Activated naive CD4-positive, alpha-beta T cell treated with Interleukin-2 at 50 U/mL for 16 hours (primary cell): ENCODE measurements at places on chromosomes 2 and 18.

GRCh38 chr2:40937284-40937683, 485.4 kb upstream of the SLC8A1 start:
- DNase-seq: no peak

DNA sequence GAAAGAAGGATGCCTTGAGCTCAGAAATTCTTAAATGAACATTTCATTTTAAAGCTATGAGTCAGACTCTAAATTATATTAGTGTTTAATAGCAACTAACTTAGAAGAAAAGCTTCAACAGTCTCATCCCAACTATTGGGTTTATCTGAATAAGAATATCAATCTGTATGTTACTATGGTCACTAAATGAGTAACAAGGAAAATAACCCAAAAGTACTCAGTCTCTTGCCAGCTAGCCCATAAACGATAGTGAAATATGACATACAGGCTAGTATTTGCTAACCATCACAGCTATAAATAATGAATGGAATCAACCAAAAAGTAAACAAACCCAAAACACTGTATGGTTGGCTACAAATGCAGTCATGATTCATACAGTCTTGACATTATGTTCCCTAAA, 174.9 kb downstream of the RAB3GAP1 start:
- no peak for DNase-seq

DNA sequence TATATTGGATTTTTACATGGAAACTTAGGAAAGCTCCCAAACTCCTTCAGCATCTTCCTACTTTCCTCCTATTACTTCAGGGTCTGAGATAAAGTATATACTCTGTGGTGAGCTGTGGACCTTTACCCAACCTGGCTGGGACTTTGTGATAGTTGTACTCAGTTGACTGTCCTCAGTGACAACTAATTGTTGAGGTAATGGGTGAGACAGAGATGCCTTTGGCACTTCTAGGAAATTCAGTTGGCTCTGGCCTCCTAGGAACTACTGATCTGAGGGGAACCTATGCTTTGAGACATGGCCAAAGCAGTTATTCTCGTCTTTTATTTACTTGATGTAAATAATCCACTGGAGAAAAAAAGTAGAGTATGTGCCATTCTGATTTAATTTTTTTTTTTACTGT, 39.4 kb upstream of the ZNF638 start:
- no peak for DNase-seq

DNA sequence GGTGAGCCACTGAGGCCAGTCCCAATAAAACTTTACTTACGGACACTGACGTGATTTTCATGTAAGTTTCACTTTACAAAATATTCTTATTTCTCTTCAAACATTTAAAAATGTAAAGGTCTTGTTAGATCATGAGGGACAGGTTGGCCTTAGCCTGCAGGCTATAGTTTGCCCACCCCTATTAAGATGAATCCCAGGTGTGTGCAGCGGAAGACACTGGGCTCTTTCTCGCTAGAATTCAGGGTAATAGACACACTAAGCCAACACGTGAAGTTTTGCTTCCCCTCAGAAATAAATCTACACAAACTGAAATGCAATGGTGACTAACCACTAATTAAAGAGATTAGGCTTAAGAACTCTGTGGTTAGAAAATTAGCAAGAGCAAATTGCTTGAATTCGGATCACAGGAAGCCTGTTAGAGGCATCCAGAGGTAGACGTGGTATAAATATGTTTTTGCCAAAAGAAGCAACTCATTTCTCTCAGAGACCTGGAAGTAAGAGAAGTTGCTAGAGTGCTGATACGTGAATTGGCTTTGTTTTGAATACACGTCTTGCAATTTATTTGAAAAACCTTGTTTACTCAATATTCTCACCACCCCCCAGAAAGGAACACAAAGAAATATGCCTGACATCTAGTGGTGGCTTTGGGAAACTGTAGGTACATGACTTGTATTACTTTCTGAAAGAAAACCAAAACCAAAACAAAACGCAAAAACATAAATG, 151.6 kb downstream of the DTNB start:
- no peak for DNase-seq

- DNase-seq: no peak
Measured at GRCh38 chr2:168166902-168167510, 80.4 kb downstream of the STK39 start.

- DNase-seq: no peak
Measured at GRCh38 chr2:240649331-240649730, 24.1 kb downstream of the GPR35 start.

DNA sequence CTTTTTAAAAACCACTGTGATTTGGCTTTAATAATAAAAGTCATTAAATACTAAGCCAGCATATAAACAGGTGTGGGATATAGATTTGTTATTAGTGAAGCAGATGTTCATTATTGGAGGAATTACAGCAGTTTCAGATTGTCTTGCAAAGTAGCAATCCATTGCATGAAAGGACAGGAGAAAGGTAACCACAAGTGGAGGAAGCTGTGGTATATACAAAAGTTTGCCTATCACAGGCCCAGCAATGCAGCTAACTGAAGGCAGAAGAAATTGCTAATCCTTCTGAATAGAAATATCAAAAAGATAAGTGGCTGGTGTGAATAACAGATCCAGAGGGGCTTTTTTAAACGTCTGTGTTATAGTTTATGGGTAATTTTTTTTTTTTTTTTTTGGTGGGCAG, 199.4 kb downstream of the ZNF385B start:
- DNase-seq: no peak

GRCh38 chr2:170481201-170481600, 233.9 kb upstream of the SP5 start:
- no peak for DNase-seq

DNA sequence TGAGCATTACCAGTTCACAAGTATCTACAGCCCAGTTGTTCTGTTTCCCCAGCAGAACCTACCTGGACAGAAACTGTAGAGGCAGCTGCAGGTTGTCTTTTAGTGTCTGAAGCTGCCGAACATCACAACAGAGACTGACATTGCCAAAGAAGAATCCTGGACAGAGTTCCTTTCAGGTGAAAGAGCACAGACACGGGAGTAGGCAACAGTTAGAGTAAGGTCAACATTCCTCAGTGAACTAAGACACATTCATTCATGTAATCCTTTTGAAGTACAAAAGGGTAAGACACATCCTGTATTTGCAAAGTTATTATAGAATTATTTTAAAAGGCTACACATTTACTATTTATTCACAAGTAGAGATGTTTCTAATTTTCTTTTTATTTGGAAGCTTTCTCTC, 14.3 kb downstream of the NPC1 start:
- no peak for DNase-seq

DNA sequence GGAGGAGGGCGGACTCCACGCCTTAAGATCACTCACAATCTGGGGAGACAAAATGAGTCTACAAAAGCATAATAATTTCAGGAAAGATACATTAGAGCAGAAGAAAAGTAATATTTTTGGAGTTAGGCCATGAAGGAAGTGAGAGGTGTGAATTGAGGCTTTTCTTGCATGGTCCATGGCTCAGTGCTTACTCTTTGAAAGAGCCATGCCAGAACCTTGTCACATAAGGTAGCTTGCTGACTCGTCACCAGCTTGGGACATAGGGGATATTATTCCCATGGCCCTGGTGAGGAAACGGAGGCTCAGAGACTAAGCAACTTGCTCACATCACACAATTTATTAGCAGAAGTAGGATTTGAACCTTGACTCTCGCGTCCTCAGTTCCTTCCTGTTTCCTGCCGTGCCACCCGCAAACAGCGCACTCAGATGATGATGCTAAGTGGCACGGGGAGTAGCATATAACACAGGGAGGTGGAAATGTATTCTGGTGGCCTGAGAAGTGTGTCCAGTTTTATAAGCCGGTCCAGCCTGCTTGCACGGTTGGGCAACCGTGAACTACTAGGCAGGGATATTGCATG, 312.2 kb upstream of the EPAS1 start:
- no peak for DNase-seq

GRCh38 chr2:238158509-238159070, at the start of gene ERFE:
ERFE (plus strand) TSS chr2:238158970; CDS start chr2:238159008, 38 bp downstream.
- DNase-seq: peak; percentile 49

DNA sequence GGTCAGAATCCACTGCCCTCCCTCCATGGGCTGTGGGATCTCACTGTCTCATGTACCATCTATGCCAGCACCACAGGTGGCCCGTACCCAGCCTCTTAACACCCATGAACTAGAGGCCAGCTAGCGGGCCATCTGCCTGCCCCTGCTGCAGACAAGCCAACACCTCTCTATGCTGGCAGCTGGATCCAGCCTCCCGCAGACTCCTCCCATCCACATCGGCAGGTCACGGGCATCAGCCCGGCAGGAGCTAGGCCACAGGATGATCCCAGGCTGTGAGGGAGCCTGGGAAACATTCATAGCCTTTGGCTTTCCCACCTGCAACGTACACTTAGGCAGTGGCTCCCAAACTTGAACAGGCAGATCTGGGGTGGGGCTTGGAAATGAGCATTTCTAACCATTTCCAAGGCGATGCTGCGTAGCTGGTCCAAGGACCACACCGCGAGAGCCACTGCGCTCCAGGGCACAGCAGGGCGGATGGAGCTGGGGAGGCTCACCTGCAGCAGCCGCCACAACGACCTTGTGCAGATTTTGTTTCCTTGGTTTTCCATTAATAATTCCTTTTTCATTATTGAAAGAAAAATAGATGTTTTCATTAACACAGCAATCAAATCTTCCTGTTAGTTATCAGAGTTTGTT, 114.7 kb downstream of the KCNF1 start:
- DNase-seq: no peak

DNA sequence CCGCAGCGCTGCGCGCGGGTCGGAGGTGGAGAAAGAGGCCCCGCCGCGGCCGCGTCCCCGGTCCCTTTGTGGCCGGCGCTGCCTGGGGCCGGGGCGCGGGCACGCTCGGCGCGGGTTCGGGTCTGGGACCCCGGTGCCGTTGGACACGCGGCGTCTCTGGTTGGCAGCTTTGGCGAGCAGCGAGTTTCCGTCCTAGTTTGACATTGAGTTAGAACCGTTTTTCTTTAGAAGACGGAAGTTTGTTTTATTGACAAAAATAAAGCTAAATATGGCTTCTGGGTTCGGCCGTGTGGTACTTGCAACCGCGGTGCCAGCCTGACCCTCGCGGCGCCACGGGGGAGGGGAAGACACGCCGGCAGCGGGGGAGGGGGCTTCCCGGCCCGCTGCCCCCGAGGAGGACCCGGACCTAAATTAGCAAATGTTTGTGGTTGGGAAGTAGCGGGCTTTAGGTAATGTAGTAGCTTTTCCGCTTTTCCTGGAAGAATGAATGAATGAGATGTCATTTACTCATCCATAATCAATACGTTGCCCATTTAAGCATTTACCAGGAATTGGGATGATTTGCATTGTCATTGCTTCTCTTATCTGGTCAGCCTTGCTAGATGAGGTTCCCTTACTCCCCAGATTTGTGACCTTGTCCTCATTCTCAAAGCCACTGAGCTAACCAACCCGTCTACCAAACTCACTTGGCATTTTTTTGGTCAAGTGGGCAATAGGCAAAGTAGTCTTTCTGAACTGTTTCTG, 530 bp downstream of the GALNT1 start:
- DNase-seq: peak; percentile 16

GRCh38 chr18:13305301-13305700, 86.7 kb downstream of the LDLRAD4 start:
- no peak for DNase-seq

DNA sequence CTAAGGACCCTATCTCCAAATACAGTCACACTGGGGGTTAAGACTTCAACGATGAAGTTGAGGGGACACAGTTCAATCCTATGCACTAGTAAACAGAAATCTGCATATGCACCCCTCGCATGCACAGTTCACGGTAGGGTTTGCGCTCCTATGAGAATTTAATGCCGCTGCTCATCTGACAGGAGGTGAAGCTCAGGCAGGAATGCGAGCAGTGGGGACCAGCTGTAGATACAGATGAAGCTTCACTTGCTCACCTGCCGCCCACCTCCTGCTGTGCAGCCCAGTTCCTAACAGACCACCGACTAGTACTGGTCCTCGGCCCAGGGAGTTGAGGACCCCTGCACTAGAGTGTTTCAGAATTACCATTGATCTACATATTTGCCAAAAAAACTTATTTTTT, 40.0 kb upstream of the FAHD2A start:
- no peak for DNase-seq

DNA sequence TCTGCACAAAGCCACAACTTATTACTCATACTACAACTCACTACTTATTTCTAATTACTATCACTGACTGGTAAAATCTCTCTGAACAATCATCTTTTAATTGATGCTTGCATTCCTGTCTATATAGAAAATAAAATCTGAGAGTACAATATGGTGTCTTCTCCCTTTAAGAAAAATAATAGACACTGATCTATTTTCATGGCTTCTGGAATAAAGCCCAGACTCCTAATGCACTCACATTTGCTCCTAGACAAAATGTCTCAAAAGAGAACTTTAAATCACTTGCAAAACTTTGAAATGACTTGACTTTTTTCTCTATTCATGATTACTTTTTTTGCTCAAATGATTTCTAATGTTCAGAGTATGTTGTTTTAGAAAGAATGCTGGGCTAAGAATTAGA, 28.7 kb downstream of the ESCO1 start:
- DNase-seq: no peak

DNA sequence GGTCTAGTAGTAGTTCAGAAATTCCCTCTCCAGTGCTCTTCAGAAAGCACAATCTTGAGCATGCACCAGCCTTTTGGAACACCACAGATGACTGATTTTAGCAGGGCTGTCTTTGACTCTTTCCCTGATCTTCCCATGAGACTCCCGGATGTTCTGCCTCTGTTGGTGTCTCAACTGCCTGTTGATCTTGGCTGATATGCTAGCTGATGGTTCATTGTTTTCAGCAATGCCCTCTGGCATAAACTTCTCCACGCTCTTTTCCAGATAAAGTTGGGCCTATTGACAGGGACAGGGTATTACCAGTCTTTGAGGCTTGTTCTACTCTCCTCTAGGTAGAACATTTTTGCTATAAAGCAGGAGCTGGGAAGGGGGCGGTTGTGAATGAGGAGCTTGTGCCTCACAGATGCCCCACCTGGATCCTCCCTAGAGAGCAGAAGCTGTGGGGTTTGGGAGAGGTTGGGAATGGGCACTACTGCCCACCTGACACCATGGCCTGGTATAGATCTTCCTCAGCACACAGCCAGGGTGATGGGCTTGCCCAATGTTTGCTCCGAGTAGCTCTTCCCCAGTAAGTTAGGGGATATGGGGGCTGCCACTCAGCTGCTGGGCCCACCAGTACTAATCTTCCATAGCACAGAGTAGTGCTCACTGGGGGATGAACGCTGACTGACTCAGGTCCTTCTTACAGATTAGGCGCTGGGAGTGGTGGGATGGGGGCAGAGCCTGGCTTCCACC, 111.3 kb downstream of the PTGR3 start:
- no peak for DNase-seq

DNA sequence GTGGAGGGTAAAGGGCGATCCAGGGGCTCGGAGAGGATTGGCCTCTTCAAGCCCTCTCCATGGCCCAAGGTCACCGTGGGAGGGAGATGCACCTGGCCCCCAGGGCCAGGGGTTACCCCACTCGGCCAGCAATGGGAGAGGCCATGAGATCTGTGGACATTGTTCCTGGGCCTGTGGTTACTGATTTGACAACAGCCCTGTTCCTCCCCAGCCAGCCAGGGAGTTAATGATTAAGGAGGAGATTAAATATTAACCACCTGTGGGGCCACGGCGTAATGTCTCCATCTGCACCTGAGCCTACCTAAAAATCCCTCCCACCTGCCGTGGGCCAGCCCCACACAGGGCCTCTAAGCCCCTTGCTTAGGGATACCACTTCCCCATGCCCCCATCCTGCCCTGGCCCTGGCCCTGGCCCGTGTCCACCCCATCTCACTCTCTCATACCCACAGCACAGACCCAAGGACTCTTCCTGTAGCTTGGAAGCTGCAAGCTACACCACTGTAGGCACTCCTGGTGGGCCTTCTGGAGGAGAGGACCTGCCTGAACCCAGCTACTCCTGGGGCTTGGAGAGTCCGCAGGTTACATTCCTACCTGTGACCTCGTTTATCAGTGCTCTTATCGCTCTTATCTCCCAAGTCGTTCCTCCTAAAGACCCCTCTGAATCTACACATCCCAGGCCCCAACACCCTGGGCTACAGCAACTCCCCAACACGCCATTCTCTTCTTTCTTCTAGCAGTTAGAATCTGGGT, 32.1 kb downstream of the ZFP36L2 start:
- DNase-seq: no peak
